ENCODE measurements at places on chromosomes 16 and 17.

- no peak for DNase-seq
These were observed 43.4 kb downstream of the IRX6 start for GRCh38 chr16:55367301-55367811.

- no peak for DNase-seq
These were observed 125.2 kb upstream of the ZFHX3 start for GRCh38 chr16:73172973-73173709.

GRCh38 chr17:930258-930657, 49.3 kb downstream of the NXN start:
- DNase-seq: no peak

DNA sequence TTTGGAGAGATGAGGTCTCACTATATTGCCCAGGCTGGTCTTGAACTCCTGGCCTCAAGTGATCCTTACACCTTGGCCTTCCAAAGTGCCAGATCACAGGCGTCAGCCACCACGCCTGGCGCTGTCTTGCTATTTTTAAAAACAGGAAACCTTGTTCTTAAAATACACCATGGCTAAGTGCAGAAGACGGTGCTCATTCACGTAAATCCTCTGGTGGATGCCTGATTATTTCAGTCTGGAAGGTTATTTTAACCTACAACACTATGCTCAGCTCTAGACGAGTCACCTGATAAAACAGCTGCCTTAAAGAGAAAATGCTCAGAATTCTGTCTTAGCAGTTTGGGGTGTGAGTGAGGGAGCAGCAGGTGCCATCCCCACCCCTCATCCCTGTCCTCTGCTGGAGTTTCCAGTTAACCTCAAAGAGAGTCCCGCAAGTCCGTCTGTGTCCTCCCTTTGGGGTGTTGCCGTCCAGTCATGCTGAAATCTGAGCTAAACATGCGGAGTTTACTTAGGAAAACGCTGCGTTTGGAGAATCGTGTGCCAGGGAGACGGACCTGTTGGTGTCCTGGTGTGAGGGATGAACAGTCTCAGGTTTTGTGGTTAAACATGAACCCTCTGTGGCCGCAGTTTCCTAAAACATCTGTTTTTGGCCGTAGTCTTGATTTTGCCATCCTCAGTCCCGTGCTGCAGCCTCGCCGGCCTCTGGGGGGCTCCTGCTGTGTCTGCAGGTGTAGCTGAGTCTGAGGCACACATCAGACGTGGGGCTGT, 17.1 kb downstream of the SPG7 start:
- DNase-seq: no peak

DNA sequence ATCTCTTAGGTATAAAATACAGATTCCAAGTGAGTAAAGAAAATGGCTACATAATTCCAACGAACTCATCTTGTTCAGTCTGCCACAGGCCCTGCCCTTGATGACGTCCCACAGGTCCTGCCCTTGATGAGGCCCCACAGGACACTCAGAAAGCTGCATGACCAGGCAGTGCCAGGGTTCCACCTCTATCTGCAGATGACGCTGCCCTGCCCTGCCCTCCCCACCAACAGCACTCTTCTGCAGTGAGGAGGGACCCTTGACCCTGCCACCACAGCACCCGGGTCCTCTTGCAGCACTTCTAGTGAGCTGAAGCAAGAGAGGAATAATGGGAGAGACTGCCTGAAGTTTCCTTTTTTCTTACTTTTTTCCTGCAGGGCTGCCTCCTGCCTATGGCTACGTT, 118.4 kb downstream of the VPS53 start:
- no peak for DNase-seq

DNA sequence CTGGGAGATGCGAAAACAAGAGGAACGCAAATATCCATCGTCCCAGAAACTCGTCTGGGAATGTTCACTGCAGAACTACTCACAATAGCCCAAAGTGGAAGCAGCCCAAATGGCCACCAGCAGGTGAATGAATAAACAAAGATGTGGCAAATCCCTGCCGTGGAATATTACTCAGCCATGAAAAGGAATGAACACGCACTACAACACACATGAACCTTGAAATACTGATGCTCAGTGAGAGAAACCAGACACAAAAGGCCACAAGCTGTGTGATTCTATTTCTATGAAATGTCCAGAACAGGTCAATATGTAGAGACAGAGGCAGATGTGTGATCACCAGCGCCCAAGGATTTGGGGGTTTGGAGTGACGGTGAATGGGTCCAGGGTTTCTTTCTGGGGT, 169.8 kb downstream of the IRF8 start:
- DNase-seq: no peak
